ENCODE measurements at places on chromosomes 1 and 21.

DNA sequence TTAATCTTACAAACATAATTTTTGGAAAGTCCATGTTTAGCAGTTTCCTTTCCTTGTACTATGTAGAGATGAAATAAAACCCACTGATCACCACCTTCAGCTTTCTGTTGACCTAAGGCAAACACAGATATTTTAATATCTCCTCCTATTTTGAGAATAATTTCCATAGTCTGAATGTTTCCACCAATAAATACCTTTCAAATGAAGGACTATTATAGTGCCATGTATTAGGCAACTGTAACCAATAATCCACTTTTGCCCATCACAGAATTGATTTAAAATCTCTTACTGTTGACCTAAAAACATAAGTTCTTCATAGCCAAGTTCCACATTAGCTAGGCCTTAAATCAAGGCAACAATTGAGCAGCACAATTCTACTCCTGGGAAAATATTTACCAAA, 1.8 kb downstream of the CDC42BPA start:
- DNase-seq: no peak

- DNase-seq: peak; percentile 15
Observed at GRCh38 chr1:248923352-248924338, 17.6 kb downstream of the PGBD2 start.

DNA sequence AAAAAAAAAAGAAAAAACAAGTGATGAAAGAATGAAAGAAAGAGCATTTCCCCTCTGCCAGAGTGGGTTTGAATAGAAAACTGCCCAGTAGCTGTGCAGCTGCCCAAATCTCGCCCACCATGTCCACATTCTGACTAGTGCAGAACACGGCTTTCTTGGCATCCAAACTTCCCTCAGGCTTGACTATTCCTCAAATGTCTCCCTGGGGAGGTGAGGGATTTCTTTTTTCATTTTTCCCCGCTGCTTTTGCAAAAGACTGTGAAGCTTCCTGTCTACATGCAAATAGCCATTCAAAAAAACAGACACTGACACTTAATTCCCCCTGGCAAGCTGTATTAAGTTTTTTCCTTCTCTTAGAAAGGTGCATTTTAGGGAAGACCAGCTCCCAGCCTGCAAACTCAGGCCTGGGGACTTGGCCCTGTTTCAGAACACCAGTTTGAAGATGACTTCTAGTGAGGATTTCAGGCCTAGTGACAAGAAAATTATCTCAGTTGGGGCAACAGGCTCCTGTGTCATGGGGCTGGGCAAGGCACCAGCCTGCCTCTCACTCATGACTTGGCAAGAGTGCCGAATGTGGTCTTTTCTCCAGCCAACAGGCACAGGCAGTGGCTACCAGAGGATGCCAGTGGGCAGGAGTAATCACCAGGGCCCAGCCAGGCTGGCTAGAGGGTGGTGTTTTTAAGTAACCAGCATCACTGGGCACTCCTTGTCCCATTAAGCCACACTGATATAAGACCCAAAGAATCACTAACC, 178.1 kb upstream of the NFIA start:
- no peak for DNase-seq

DNA sequence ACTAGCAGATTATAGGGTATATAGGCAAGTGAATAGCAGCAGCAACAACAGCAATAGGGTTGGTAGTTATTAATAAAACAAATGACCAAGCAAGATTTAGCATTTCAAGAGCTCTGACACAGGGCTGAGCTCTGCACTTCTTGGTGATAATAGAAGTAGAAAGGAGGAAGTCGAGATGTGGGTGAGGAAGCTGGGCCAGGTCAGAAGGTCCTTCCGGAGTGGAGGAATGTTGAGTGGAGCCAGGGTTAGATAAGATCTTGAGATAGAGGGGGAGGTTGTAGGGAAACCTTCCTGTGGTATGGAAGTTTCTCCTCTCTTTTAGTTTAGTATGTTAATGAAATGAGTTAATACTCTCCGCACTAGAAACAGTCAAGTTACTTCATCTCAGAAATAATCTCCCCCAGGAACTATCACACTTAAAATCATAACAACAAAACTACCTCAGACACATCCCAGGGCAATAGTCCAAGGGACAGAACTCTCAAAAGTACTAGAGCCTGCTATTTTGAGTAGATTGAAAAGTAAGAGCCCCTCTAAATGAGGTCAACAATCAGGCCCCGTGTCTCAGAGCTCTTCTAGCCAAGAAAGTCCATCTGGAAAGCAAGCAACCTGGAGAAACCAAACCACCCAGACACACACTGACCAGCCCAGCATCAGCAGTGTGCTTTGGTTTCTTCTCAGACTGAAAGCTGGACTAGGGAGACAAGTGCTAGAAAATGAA, 45.4 kb upstream of the ATP1B1 start:
- no peak for DNase-seq

DNA sequence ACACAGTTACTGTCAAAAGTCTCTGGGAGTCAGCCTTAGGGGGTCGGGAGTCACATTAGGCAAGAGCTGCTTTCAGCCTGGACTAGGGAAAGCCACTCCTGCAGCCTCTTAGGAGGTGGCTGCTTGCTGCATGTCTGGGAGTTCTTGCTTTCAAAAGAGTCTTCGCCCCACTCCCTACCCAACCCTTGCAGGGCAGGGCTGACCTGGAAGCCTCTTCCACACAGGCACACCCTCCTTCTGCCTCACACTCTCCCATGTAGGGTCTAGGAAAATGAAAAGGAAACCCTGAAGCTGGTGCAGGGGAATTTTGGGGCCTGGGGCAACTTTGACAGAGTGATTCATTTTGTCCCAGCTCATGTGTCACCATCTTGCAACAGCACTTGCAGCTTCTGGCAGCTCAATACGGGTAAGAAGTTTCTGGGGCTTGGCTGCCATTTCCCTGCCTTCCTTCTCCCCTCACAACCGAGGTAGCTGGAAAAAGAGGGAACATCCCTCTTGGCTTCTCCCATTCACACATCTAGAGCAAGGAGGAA, 37.3 kb downstream of the KCND3 start:
- DNase-seq: no peak

DNA sequence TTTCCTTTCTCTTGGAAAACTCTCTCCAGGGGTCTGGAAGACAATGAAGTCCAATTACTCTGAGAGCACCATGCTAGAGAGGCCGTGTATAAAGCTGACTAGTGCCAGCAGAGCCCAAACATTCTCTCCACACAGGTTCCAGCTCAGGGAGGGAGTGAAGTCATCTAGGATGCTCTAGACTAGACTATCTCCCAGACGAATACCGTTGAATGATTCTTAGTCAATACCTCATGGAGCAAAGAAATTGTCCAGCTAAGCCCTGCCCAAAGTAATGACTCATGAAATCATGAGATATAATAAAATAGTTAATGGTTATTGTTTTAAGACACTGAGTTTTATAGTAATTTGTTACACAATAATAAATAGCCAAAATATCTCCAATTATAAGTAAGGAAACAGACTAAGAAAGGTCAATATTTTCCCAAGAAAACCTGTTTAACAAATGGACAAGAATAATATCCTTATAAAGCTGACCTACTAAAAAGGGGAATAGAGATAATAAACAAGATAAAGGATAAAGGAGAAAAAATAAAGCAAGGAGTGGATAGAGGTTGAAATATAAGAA, 163.9 kb upstream of the LRRC7 start:
- no peak for DNase-seq

DNA sequence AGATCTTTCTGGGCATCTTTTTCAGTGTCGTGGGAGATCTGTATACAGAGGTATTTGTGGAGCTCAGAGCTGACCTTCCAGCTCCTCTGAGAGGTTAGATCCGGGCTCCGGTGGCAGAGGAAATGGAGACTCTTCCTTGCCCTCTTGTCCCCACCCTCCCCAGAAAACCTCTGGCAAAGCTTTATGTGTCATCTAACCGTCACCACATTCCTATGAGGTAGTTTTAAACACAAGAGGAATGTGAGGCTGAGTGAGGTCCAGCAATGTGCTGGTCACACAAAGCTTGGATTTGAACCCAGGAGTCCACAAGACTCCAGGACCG, 1.2 kb downstream of the CD160 start:
- DNase-seq: no peak

DNA sequence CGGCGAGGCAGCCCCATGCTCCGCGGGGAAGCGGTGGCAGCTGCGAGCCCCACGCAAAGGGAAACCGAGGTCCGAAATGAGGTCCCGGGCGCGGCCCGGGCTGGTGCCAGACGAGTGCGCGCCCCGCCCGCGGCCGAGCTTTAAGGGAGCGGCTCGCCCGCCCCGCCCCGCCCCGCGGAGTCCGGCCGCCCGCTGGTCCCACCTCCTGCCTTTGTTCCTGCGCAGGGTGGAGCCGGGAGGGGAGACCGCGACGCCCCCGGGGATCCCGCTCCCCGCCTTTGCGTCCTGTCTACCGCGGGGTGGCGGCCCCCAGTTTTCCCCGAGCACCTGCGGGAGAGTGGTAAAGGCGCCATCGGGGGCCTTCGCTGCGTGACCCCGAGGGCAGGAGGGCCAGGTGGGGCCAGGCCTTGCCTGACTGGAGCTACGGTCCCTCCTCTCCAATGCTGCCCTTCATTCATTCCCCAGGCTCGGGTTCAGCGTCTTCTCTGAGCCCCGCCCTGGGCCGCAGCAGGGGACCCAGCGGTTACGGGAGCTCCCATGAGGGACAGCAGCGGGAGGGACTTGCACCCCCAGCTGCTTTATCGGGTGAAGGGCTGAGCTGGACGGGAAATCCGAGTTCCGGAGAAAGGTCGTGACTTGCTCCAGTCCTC, at the start of gene HES2:
Gene HES2 (minus strand): TSS at position 116 of the 650 bp plus-strand sequence. CDS start 99 bp downstream, at position 17.
- peak; percentile 58 for DNase-seq

- peak; percentile 14 for DNase-seq
Observed at GRCh38 chr1:41354956-41355355, 6.3 kb upstream of the FOXO6 start.

DNA sequence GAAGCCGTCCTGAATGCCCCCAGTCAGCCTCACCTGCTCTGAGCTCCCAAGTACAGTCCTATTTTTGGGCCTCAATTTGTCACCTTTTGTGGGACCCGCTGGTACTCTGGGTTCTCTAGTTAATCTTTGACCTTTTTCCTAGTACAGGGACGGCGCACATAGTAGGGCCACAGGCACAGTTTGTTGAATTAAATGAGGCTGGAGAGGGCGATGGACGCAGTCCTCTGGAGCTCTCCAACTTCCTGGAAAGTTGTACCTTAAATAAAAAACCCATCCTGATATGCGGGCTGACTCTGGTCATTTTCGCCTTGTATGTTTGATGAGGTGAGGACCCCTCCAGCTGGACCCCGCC, 4.8 kb downstream of the FAM110D start:
- DNase-seq: no peak
